ENCODE measurements at places on chromosomes 13 and 19.
A peak's percentile ranks its signal among the peaks of the same experiment; 100 is the strongest.

GRCh38 chr13:37615276-37615675 lies 16.7 kb upstream of the POSTN start:
- H3K27ac ChIP-seq = no peak overlapping the region
- no peak overlapping the region for H3K4me3 ChIP-seq
- H3K36me3 ChIP-seq = no peaks in the 10 kb centered on the region

- no peak overlapping the region for H3K27ac ChIP-seq
- H3K4me3 ChIP-seq = no peak overlapping the region
- no peaks in the 10 kb centered on the region for H3K27me3 ChIP-seq
- no peaks in the 10 kb centered on the region for H3K36me3 ChIP-seq
- no peak for DNase-seq
Measured at GRCh38 chr13:107192289-107192688, 624.4 kb upstream of the ARGLU1 start.

GRCh38 chr13:27022571-27023311 lies 148.9 kb downstream of the USP12 start:
- no peak overlapping the region for H3K4me3 ChIP-seq
- DNase-seq = no peak
- H3K27ac ChIP-seq = no peak overlapping the region
- peaks cover 1% of the 10 kb centered on the region for H3K36me3 ChIP-seq
- no peaks in the 10 kb centered on the region for H3K27me3 ChIP-seq

DNA sequence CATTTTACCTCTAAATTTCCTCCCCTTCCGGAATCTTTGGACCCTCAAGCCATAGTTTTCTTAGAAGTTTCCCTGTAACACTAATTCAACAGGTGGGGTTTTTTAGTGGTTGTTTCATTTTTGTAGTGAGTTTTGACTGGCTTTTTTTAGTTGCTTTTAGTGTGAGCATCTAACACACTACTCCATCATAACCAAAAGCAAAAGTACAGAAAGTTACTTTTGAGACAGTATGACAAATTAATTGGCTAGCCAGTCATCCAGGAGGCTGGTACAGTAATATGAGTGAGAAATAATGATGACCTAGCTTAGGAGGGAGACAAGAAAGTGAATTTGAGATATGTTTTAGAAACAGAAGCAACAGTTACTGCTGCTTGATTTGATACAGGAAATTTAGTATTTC lies 71.5 kb downstream of the DNAJC15 start:
- H3K36me3 ChIP-seq = peaks cover 7% of the 10 kb centered on the region
- DNase-seq = no peak
- no peaks in the 10 kb centered on the region for H3K27me3 ChIP-seq
- no peak overlapping the region for H3K4me3 ChIP-seq
- H3K4me1 ChIP-seq = peaks cover 17% of the 10 kb centered on the region
- H3K27ac ChIP-seq = no peak overlapping the region

DNA sequence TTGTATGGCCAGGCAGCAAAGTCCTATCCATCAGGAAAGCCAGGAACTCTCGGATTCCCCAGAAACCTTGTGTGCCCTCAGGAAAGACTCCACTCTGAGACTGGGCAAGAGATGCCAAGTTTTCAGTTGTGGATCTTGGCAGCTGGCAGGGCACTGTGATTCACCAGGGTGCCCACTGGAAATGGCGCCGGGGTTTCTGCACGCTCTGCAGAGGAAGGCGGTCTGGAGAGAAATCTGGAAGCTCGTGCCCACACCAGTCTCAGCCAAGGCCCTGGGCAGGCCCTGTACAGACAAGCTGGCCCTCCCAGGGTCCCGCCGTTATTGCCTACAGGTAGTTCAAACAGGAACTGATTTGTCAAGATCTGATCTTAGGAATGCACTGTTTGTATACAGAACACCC lies 4.9 kb downstream of the NAPA start:
- peak overlapping the region; percentile 70 for H3K27ac ChIP-seq
- no peaks in the 10 kb centered on the region for H3K27me3 ChIP-seq
- peak overlapping the region; percentile 46 for H3K4me3 ChIP-seq
- peaks cover 1% of the 10 kb centered on the region for H3K36me3 ChIP-seq

DNA sequence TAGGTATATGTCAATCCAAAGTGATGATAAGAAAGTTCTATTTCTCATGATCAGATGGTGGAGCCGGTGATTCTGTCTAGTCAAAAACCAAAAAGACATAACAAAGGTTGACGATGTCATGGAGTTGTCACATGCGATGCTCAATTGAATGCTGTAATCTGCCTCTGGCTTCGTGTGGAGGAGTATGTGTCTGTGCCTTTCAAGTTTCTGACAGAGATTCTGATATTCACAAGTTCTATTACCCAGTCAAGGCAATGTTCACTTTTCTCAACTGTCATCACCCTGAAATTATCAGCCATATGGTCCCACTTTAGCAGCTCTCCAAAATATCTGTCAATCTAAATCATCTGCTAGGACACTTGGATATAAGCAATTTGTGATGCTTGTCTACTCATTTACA lies 367.6 kb upstream of the PRR20A start:
- no peaks in the 10 kb centered on the region for H3K36me3 ChIP-seq
- H3K4me3 ChIP-seq = no peak overlapping the region
- no peaks in the 10 kb centered on the region for H3K27me3 ChIP-seq
- H3K27ac ChIP-seq = no peak overlapping the region

- peaks cover 7% of the 10 kb centered on the region for H3K4me1 ChIP-seq
- H3K4me3 ChIP-seq = peak overlapping the region; percentile 42
- H3K36me3 ChIP-seq = no peaks in the 10 kb centered on the region
- H3K27me3 ChIP-seq = peaks cover 35% of the 10 kb centered on the region
- no peak for DNase-seq
- no peak overlapping the region for H3K27ac ChIP-seq
Measured at GRCh38 chr19:3276341-3276799, 51.9 kb downstream of the CELF5 start.

All from chondrocyte (in vitro differentiated cells).